Large intestine (tissue), 12 donors: ENCODE measurements at places on chromosomes 12 and 14. TPM values are rescaled to one million over a fixed set of nuclear protein-coding genes. Genes with fewer than 3 reads are reported as not detected.
A peak's percentile ranks its signal among the peaks of the same experiment; 100 is the strongest.

The MIPOL1 gene
- polyA plus RNA-seq: 10.0 TPM

The IL23A gene
- 0.75 TPM for polyA plus RNA-seq

The DTX3 gene
- 25.9 TPM for polyA plus RNA-seq

DNA sequence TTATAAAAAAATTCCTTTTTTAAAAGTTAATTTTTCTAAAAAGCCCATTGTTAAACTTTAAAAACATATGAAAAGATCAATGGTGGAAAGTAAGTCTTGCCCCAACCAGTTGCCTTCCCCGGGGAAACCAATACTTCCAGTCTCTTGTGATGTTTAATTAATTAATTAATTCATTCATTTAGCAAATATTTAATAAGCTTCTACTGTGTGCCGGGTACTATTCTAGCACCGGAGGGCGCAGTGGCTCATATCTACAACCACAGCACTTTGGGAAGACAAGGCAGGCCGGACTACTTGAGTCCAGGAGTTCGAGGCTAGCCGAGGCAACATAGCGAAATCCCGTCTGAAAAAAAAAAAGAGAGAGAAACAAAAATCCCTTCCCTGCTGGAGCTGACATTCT lies 87.4 kb downstream of the HECTD4 start:
- peak; percentile 13 for DNase-seq

- no peak for DNase-seq
These were observed 127.6 kb downstream of the DPF3 start for GRCh38 chr14:72766296-72766695.

- DNase-seq: no peak
These were observed 24.3 kb downstream of the SYNDIG1L start for GRCh38 chr14:74401504-74402241.
